Hepatocyte (in vitro differentiated cells): ENCODE measurements at places on chromosomes 2 and 18. TPM values are rescaled to one million over a fixed set of nuclear protein-coding genes. Genes with fewer than 3 reads are reported as not detected.

GRCh38 chr18:39854291-39854690 lies 2100.7 kb upstream of the PIK3C3 start:
- no peaks in the 10 kb centered on the region for H3K36me3 ChIP-seq
- H3K27me3 ChIP-seq: no peaks in the 10 kb centered on the region
- no peak overlapping the region for H3K4me3 ChIP-seq
- no peaks in the 10 kb centered on the region for H3K4me1 ChIP-seq

DNA sequence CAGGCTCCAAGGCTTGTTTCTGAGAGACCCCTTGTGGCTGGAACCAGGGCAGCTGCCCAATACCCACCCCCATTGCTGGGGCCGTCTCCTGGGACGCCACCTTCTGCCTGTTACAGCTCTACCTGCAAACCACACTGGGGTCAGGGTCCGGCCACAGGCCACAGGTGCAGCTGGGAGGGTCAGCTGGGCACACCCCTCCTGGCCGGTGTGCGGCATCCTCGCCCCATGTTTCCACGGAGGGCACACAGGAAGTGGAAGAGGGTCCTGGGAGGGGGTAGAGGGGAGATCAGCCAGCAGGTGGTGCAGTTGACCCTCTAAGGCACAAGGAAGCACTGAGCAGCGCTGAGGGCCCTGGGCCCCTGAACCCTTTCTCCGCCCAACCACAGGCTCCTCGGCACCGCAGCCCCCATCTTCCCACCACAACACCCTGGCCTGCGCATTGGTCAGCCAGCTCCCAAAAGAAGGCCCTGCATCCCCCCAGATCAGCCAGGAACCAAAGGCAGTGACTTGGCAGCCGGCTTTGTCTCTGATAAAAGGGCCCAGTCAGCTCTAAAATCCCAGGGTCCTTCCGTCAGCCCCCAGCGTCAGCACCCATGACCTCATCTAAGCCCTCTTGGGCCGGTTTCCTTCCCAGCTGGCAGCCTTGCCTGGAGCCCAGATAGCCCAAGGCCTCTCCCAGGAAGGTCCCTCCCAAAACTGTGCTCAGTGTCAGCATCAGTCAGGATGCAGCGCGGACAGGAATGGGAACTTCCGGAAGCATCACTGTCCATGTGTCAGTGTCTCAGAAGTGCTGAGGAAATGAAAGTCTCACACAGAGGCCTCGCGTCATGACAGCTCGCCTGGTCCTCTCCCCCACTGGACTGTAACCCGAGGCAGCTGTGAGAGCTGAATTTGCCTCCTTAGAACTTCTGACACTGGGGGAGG lies 1.7 kb downstream of the ERFE start:
- peaks cover 41% of the 10 kb centered on the region for H3K27me3 ChIP-seq
- H3K27ac ChIP-seq: no peak overlapping the region

GRCh38 chr2:189799531-189799930 lies 15.3 kb downstream of the PMS1 start:
- H3K4me1 ChIP-seq: no peaks in the 10 kb centered on the region
- no peak overlapping the region for H3K27ac ChIP-seq
- no peak for DNase-seq
- no peak overlapping the region for H3K4me3 ChIP-seq
- H3K36me3 ChIP-seq: no peaks in the 10 kb centered on the region

GRCh38 chr2:64751286-64752260 lies 97.9 kb upstream of the SERTAD2 start:
- H3K4me3 ChIP-seq: peak overlapping the region; percentile 38
- no peaks in the 10 kb centered on the region for H3K36me3 ChIP-seq
- H3K27ac ChIP-seq: peak overlapping the region; percentile 96
- peak; percentile 77 for DNase-seq
- H3K27me3 ChIP-seq: no peaks in the 10 kb centered on the region

The PSMG2 gene
- 76.2 and 92.0 TPM in 2 replicates for total RNA-seq

The CDH20 gene
- 3.5 and 3.6 TPM in 2 replicates for total RNA-seq

The RIOK3 gene
- total RNA-seq: 70.7 and 95.2 TPM in 2 replicates
